ENCODE measurements at places on chromosomes 1 and 21. TPM values are rescaled to one million over a fixed set of nuclear protein-coding genes. Genes with fewer than 3 reads are reported as not detected.

Gene CYYR1
- total RNA-seq: 13.3 TPM

DNA sequence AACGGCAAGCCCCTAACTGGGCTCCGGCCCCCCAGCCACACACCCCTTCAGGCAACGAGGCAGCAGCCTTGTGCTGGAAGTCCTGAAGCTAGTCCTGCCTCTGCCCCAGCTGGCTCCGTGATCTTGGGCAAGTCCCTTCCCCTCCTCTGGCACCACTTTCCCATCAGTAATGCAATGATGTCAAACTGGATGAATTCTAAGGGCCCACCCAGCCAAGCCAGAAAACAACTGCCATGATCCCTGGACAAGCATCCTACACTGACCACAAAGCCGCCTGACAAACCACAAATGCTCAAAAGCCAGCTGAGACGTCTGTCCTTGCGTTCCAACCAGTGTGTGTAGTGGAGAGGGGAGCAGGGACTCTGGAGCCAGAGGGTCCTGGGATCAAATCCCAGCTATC is 26.8 kb downstream of the IFFO2 start:
- no peak overlapping the region for H3K27ac ChIP-seq
- peaks cover 15% of the 10 kb centered on the region for H3K4me1 ChIP-seq
- no peak overlapping the region for H3K4me3 ChIP-seq
- H3K36me3 ChIP-seq: no peaks in the 10 kb centered on the region
- no peak for DNase-seq

DNA sequence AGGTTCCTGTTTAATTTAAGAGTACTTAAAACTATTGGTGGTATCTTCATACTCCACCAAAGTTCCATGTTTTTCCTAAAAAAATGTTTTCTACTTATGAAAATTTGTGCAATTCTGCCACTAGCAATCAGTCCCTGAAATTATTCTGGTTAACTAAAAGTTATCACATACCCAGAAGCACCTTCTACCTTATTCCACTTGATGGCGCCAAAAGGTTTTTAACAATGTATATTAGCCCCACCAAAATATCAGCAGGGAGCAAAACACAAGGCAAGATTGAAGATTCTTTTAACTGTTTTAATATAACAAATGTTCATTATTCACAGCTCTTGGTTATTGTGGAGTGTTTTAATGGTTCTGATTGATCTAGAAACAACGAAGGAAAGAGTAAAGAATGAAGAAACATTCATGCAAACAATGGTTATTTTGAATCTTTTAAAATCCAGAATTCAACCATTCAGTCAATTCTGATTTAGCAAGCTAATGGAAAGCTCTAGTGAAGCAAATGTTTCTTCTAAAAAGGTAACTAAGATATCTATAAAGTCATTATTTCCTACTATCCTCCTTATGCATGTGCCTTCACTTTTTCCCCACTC is 67.2 kb downstream of the TTLL7 start:
- H3K4me1 ChIP-seq: no peaks in the 10 kb centered on the region
- no peak overlapping the region for H3K27ac ChIP-seq
- no peak overlapping the region for H3K4me3 ChIP-seq
- no peaks in the 10 kb centered on the region for H3K27me3 ChIP-seq
- H3K36me3 ChIP-seq: no peaks in the 10 kb centered on the region

Gene USP48
- total RNA-seq: 51.1 TPM

DNA sequence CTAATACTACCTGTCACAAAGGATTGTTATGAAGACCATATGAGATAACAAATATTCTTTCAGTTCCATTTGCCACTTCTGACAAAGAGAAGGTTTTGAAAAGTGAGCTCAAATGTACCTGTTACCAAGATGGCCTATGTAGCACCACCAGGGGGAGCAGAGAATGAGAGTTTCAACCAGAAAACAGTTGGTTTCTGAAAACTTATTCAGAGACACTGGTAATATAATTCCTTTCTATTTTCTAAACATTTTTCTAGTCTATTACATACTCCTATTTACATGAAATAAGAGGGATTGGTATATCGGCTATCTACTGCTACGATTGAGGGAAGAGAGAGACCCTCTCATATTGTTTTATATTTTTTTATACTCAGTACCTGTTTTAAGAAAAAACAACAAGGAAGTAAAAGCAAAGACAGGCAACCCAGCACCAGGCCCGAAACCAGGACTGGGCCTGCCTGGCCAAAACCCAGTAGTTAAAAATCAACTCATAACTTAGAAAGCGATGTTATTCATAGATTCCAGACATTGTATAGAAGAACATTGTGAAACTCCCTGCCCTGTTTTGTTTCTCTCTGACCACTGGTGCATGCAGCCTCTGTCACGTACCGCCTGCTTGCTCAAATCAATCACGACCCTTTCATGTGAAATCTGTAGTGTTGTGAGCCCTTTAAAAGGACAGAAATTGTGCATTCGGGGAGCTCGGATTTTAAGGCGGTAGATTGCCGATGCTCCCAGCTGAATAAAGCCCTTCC is 48.3 kb downstream of the IL23R start:
- H3K4me3 ChIP-seq: no peak overlapping the region
- H3K27me3 ChIP-seq: no peaks in the 10 kb centered on the region
- DNase-seq: peak; percentile 52
- H3K27ac ChIP-seq: no peak overlapping the region
- no peaks in the 10 kb centered on the region for H3K36me3 ChIP-seq
